Muscle of leg (tissue), 16 donors: ENCODE measurements at places on chromosomes 1 and 21. TPM values are rescaled to one million over a fixed set of nuclear protein-coding genes. Genes with fewer than 3 reads are reported as not detected.

DNA sequence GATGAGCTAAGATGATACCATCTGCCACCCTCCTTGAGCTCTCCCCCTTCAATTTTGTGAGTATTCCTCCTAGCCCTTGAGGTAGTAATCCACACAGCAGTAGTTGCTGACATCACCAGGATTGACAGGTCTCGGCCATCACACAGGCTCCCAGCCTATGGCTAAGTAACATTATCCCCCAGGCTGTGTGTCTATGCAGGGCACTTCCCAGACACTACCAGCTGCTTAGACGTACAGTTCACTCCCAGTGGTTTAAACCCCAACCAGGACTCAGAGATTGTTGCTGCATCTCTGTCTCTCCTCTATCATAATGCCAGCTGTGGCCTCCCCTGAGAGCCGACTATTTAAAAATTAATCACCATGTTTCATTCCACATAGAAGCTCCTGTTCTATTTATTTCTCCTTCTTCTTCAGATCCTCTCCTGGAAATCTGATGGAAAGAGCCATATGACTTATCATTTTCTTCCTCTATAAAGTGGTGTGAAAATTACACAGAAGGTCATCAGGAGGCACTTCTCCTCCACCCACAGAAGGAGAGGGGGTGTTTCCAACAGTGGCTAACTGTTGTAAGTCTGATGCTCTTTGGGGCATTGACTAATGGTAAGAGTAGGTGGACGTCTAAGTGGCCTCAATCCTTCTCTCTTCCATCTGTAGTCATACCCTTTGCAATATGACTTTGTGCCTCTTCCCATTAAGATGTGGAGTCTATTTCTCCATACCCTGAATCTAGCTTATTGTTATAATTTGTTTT is 396.3 kb downstream of the SETD4 start:
- DNase-seq: no peak
- no peaks in the 10 kb centered on the region for H3K27me3 ChIP-seq
- no peaks in the 10 kb centered on the region for H3K4me1 ChIP-seq

Gene ZNF697
- total RNA-seq: 10.1 TPM

- peak overlapping the region; percentile 40 for H3K4me3 ChIP-seq
- H3K27me3 ChIP-seq: no peaks in the 10 kb centered on the region
- peaks cover 7% of the 10 kb centered on the region for H3K36me3 ChIP-seq
- H3K27ac ChIP-seq: peak overlapping the region; percentile 97
- peak; percentile 64 for DNase-seq
- H3K4me1 ChIP-seq: peaks cover 74% of the 10 kb centered on the region
Measured at GRCh38 chr1:155981266-155982088, 3.1 kb upstream of the ARHGEF2 start.

Gene CHI3L1
- total RNA-seq: 0.13 TPM

DNA sequence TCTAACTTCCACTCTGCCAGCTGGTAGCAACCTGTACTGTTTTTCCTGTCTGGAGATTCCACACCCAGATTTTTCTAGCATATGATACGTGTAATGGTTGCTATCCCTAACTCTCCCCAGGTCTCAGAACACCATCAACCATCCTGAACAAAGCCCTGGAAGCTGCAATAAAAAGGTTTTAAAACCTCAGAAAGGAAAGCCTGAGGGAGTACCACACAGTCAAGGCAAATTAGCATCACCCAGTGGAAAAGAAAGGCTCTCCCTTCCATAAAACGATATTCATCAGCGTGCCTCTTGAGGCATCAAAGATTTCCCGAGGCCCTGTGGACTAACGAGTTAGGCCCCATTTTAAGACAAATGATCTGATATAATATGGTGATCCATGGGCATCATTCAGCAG is 421.0 kb downstream of the ADGRL2 start:
- H3K4me3 ChIP-seq: no peak overlapping the region
- no peak overlapping the region for H3K27ac ChIP-seq
- DNase-seq: no peak
- no peaks in the 10 kb centered on the region for H3K4me1 ChIP-seq

Gene TNFAIP8L2
- total RNA-seq: 3.0 TPM

GRCh38 chr1:56584910-56585528 is 5.7 kb upstream of the PLPP3 start:
- no peak overlapping the region for H3K27ac ChIP-seq
- H3K4me3 ChIP-seq: no peak overlapping the region
- peak; percentile 88 for DNase-seq
- no peaks in the 10 kb centered on the region for H3K36me3 ChIP-seq
